ENCODE measurements at places on chromosomes 7 and 10.

DNA sequence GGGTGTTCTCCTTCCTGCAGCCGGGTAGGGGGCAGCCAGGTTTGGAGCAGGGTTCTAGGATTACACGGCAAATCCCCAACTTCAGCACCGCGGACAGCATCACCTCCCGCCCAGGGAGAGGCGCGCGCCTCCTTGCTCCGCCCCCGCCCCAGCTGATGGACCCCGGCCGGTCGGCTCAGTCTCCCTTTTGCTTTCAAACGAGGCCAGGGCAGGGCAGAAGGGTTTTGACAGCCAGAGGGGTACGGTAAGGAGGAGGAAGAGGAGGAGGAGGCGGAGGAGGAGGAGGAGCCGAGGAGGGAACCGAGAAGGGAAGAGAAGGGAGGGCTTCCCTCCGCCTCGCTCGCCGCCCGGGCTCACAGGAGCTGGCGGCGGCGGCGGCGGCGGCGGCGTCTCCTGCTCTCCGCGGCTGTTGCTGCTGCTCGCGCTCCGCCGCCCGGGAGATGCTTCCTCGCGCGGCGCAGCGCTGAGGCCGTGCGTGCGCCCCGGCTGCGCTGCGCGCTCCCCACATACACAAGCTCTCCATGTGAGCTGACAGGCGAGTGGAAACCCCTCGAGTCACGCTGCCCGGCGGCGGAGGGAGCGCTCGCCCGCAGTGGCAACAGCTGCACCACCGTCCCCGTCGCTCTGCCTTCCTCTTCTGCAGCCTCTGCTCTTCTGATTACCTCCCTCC lies 615 bp upstream of the CNTNAP2 start:
- peak; percentile 13 for DNase-seq

DNA sequence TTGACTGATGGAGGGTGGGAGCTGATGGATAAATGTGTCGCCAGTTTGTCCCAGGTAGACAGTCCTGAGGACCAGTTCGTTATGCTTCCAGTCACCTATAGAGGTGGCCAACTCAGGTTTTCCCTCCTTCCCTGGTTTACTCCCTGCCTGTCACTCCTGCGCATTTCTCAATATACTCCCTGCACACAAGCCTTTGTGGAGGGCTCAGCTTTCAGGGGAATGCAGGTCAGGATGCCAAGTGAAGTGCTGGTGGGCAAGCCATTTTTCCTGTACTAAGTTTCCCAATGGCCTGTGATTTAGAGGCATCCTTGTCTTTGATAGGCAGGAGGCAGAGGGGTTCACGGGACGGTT lies 473.5 kb upstream of the ZMIZ1 start:
- no peak for DNase-seq

DNA sequence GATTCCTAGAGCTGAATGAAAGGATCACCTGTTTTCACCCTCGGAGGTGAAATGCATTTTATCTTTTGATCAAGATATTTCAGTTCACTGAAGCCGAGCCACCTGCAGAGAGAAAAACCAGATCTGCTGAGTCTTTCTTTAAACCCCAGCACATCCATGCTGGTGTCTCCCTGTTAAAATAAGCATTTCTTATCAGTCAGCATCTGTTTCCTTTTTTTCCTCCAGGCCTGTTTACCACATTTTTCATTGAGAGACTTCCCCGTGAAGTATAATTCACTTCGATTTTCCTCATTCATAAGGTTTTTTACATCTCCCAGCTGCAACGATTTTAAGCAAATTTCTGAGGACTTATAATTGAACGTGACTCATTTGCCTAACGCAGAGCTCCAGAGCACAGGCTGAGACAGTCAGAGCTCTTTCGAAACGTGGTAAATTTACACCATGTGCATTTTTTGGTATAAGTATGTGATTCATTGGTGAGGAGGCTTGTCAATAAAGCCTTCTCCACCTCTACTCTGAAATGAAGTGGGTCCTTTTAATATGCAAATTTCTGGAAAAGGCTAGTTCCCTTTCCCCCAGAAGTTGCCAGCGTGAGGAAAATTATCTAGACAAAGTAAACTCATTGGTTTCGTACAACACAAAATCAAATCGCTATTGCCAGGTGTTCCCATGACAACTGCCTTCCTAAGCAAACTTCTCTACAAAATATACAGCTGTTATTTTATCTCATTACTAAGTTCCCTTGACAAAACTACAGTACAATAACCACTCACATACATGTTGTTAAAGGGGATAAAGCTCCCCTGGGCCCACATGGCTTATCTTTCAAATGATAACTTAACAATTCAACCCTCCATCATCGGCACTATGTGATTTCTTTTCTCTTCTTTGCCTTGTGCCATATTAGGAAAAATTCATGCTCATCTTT lies 374.8 kb upstream of the AKR1E2 start:
- no peak for DNase-seq

GRCh38 chr7:87287738-87288341 lies 57.6 kb upstream of the CROT start:
- no peak for DNase-seq

DNA sequence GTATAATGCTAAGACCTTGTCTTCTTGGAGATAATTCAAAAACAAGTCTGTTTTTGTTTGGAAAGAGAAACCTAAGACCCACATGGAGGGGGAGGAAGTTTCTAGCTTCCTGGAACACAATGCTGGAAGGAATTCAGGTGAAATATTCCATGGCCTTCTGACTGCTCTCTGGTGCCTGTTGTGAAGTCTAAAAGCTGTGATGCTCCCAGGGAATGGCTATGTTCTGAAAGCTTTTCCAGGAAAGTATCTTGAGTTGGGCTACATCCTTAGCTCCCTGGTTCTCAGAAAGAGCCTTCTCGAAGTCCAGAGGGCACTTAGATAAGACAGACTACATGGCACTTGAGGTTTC lies 12.5 kb upstream of the PFKP start:
- no peak for DNase-seq

DNA sequence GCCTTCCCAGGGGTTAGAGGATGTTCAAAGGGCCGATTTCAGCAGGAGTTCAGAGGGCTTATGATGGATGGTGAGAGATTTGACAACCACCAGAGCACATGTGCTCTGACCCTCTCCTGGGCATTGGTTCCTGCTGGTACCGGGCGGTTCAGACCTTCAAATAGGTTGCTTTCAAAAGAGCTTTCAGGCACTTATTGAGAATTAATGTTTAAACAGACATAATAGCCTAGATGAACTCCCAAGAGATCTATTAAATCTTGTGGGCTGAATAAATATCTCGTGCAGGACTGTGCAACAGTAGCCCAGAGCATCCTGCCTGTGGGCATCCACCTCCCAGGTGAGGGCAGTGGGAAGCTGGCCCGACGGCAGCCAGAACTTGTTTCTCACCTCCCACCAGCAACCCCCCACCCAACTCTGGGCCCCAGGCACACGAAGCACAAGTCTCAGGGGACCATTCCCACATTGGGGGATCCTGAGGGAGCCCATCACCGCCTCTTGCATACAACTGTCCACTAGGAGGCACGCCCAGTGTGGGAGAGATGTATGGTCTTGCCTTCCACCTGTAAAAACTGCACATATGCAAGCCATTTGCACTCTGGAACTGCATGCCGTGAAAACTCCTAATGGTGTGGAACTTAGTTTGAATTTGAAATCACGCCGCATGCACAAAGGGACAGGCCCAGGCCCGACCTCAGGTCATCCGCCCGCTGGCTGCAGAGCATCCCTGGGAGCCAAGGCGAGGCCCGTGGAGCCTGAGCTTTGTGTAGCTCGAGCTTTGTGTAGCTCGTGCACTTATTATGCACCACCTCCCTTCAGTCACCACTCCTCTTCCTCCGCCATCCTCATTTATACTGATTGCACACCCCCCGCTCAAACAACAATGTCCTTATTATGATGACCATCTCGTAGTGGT lies 147.8 kb downstream of the ADCY1 start:
- no peak for DNase-seq

GRCh38 chr10:109647627-109648026 lies 275.7 kb downstream of the XPNPEP1 start:
- DNase-seq, result no peak

- no peak for DNase-seq
Measured at GRCh38 chr10:93088466-93088865, 14.8 kb downstream of the CYP26A1 start.

- DNase-seq, result no peak
Measured at GRCh38 chr7:72038022-72038732, 374.0 kb downstream of the CALN1 start.

- no peak for DNase-seq
Measured at GRCh38 chr7:48781752-48782151, 142.6 kb upstream of the CDC14C start.

DNA sequence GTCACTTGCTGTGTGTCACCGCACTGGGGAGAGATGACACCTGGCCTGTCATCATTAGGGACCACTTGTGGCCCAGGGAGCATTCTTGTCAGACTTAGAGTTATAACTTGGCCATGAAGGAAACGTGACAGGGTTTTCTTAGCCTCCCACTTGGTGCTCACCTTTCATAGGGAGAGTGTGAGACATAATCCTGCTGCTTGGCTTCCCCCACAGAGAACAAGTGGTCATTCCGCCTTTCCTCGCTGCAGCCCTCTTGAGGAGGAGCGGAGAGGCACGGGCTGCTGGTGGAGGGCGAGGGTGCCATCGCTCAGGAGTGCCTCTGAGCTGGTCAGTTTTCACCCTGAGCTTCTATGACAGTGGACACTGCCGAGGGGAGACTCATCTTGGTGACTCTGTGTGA lies 125.0 kb upstream of the GJD4 start:
- DNase-seq, result no peak

DNA sequence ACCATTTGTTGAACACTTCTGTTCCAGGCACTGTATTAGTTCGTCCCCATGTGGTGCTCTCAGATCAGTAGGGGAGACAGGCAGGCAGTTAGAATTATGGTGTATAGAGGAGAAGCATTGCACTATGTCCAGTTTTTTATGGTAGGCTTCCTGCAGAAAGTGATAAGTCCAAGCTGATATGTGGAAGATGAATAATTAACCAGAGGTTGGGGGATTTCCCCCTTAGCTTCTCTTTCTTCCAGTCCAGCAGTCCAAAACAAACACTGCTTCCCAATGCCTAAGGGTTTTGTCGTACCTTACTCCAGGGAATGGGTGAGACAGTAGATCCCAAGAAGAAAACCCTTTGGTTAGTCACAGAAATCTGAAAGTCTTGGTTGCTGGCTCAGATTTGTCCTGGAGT lies 19.2 kb downstream of the HIF1AN start:
- no peak for DNase-seq

GRCh38 chr7:140079121-140079536 lies 16.4 kb upstream of the PARP12 start:
- no peak for DNase-seq

DNA sequence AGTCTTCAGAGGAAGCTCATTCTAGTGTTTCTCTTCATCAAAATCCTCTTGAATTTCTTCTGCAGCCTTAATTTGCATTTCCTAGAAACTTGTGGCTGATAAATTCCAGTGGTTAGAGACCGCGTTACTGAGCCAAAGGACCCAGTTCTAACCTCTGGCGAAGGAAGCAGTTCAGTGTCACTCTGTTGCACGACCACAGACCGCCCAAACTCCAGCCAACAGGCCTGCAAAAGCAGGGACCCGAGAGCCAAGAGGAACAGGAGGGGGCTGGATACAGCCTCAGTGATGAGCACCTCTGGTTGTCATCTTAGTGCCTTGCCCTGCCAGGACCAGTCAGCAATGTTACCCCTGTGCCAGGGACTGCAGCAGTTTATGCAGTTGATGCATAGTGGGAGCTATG lies 70.0 kb downstream of the AFAP1L2 start:
- DNase-seq, result no peak

DNA sequence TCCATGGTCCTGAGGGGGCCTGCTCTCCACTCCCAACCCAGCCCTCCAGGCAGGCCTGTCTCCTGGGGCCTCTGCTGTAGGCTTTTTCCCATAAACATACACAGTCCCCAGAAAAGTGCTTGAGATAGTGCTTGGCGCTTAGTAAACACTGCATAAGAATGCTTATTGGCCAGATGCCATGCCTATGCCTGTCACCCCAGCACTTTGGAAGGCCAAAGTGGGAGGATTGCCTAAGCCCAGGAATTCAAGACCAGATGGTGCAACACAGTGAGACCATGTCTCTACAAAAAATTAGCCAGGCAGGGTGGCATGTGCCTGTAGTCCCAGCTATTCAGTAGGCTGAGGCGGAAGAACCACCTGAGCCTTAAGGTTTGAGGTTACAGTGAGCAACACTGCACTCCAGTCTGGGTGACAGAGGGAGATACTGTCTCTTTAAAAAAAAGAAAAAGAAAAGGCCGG lies 24.6 kb upstream of the ASL start:
- no peak for DNase-seq

DNA sequence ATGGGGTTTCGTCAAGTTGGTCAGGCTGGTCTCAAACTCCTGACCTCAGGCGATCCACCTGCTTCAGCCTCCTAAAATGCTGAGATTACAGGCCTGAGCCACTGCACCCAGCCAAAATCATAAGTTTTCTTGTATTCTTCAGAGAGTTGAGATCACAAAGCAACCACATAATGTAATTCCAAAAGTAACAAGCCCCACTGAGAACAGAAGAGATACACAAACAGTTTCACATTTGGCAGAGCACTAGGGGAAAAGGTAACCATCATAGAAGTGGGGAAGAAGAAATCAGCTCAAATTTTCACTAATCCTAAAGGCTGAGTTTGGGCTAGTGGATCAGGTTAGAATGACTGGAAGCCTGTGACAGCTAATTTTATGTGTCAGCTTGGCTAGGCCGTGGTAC lies 5.4 kb upstream of the CEP41 start:
- no peak for DNase-seq

GRCh38 chr7:110591341-110591740 lies 499.6 kb upstream of the LRRN3 start:
- peak; percentile 1 for DNase-seq

DNA sequence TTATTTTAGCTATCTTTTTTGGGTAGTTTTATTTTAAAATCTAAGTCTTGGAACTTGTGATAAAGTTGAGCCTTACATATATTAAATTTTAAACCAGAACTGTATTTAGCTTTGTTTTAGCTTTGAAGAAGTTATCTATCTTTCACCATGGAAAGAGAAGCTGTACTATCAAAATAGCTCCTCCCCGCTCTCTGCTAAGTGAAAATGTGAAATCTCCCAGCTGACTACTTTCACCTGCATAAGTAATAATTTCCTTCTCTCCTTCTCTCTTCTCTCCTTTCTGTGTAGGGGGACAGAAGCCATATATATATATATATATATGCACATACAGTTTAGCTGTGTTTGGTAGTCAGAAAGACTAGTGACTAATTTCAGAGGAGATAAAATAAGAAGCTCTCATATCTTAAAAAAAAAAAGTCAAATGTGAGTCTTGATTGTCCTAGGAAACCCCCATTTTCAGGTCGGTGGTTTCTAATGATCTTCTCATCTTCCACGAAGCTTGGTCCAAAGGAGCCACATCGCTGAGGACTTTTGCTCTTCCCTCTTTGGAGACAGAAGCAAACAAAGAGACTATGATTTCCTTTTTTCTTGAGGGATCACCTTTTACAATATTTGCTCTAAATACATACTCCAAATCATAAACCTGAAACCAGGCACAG lies 30.6 kb upstream of the GDI2 start:
- no peak for DNase-seq

- DNase-seq, result no peak
Measured at GRCh38 chr10:43264965-43265798, 1.7 kb downstream of the RASGEF1A start.
